ENCODE measurements at places on chromosomes 3 and 15.

DNA sequence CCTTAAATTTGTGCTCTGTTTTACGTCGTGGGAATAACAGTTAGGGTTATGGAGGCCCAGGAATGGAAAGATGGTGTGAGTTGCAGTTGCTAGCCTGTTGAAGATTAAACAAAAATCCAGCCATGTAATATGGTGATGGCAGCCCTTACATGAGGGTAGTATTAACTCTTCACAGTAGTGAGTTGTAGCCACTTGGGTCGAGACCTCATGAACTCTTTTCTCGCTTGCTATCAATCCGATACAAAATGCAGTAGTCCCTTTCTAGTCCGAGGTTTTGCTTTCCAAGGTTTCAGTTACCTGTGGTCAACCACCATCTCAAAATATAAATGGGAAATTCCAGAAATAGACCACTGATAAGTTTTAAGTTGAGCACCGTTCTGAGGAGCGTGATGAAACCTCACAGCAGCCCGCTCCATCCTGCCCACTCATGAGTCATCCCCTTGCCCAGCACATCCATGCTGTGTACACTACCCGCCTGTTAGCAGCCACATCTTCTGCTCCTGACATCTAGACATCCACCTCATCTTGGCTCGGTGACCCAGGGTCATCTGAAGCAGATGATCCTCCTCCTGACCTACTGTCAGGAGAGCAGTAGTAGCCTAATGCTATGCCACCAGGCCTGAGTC is 177.9 kb downstream of the CDIN1 start:
- DNase-seq = no peak

- peak; percentile 82 for DNase-seq
These were observed 14.4 kb upstream of the TBL1XR1 start for GRCh38 chr3:177211503-177212277.

DNA sequence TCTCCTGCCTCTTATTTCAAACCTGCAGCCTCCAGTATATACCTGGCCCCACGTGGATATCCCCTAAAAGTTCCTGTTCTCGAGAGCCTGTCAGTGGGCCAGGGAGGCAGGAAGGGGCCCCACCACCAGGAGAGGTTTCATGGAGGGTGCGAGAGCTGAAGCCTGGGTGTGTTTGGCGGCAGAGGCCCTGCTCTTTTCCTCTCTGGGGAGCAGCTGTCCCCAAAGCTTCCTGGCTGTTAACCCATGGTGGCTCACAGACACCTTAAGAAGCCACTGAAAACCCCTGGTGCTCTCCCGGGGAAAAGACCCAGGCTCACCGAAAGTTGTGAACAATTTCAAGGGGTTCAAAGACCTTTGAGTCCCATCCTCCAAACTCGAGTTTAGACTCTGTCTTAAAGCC is 1.1 kb downstream of the PRRT3 start:
- DNase-seq = no peak

DNA sequence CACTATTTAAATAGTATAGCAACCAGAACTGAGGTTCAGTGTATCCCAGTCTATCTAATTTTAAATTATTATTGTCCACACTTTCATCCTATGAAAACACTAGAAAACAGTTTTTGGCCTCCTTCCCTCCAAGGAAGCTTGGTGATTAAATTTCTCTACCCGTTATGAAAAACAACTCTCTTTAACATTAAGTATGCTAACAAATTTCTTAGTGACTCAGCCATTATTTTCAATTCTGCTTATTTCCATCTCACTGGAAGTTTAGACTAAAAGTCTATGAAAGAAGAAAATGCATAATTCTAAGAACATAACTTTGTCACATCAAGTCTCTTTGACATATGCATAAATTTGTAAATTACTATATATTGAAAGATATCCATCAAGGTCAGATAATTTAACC is 185.2 kb downstream of the NSUN3 start:
- no peak for DNase-seq

GRCh38 chr3:196207833-196208607 is 3.2 kb downstream of the ZDHHC19 start:
- DNase-seq = peak; percentile 94

GRCh38 chr3:179768080-179768479 is 115.2 kb downstream of the USP13 start:
- DNase-seq = peak; percentile 53

GRCh38 chr15:90074916-90075315 is 27.4 kb downstream of the IDH2 start:
- no peak for DNase-seq

DNA sequence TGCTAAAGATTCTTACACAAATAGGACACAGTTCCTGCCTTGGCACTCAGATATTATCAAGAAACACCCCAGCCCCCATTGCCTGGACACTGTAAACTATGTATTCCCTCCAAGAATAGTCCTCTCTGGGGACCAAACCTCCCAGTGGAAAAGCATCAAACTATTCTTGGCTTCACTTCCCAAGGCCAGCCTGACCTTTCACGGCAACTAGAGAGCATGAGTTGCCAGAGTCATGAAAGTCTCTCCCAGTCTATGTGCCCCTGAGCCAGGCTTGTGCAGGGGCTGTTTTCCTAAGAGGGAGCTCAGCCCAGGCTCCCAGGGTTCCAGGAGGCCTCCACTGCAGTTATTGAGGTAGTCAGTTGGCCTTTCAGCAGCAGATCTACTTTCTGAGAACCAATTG is 251.9 kb upstream of the TGFBR2 start:
- no peak for DNase-seq

DNA sequence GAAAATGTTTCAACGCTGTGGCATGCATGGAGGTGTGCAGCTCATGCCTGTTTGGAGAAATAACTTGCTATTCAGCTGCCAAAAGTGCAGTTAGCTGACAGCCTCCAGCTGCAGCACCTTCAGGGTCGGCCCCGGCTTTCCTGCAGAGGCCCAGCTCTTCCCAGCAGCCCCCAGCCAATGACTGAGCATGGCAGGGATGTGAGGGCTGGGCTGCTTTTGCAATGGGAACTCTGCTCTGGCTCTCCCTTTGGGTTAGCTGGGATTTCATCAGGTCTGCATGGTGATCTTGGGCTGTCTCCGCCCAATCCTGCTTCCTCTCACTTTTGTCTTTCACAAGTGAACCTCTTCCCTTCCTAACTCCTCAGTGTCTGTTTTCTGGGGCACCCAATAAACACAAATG is 396.6 kb downstream of the EPHB1 start:
- DNase-seq = no peak

DNA sequence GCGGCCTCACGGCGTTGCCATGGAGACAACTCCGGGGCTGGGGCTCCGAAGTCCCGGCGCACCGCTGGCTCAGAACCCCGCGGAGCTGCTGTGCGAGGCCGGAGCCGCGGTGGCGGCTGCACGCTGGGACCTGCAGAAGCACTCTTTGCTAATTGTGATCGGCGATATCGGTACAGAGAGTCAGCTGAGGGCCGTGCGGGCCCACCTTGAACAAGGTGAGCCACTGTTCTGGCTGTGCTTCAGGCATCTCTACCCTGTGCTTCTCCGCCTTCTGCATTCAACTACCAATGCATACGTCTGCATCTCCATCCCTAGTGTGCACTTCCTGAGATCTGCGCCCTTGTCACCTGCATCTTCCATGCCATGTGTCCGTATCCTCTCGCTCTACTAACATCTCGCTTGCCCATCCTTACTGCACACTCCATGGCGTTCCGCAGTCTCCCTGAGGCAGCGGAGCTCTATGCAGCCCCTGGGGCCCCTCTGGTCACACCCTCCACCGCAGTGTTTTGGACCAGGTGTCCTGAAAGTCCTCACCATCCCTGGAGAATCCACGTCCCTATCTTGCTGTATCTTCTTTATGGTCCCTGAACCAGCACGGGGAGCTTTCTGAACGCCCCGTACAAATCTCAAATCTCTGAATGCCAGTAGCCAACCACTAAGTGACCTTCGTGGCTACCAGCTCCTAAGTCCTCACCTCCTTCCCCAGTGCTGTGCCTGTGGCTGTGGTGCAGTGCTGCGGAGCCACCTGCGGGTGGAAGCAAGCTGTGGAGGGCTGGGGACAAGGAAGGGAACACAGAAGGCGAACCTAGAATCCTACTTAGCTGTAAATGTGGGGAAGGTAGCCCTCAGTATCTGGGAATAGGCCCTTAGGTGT is 6.2 kb upstream of the MAP1A start:
- DNase-seq = peak; percentile 56

Data from HuH-7 (cell line).